ENCODE measurements at places on chromosomes 1 and 21.

- DNase-seq, result no peak
These were observed 57.5 kb downstream of the GLIS1 start for GRCh38 chr1:53681351-53681976.

GRCh38 chr1:103997631-103998030 lies 247.9 kb downstream of the AMY1C start:
- no peak for DNase-seq

- DNase-seq, result no peak
These were observed 43.5 kb downstream of the OPRD1 start for GRCh38 chr1:28855469-28855951.

GRCh38 chr1:65066766-65067490 lies 81.1 kb upstream of the AK4 start:
- no peak for DNase-seq

- DNase-seq, result no peak
These were observed 2.8 kb downstream of the ARMH1 start for GRCh38 chr1:44677201-44677766.

DNA sequence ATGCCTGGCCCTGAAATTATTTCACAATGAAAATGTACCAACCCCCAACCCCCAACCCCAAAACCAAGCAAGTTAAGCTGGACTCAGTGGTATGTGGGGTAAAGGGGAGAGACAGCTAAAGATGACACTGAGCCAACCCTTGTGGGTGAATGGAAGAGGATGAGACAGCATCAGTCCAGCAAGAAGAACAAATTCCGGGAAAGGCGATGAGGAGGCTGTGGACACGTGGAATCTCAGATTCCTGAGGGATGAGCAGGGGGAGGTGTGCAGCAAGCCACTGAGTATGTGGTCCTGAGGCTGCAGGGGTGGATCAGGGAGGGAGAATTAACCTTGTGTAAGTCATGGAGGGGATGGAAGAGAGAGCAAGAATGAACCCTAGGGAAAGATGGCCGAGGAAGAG lies 14.4 kb upstream of the ZNF362 start:
- no peak for DNase-seq

GRCh38 chr1:227945891-227946623 lies 1.7 kb downstream of the WNT9A start:
- DNase-seq, result no peak

GRCh38 chr1:52413410-52413989 lies 9.1 kb downstream of the PRPF38A start:
- DNase-seq, result no peak

DNA sequence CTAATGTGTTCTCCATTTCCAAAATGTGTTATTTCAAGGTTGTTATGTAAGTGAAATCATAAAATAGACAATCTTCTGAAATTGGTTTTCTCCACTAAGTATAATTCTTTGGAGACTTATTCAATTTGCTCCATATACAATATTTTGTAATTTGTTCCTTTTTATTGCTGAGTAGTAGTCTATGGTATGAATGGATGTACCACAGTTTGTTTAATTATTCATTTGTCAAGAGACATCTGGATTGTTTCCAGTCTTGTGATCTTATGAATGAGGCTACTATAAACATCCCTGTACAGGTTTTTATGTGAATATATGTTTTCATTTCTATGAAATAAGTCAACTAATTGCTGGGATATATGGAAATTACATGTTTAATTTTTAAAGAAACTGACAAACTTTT lies 652.6 kb upstream of the PLXNA2 start:
- DNase-seq, result no peak

DNA sequence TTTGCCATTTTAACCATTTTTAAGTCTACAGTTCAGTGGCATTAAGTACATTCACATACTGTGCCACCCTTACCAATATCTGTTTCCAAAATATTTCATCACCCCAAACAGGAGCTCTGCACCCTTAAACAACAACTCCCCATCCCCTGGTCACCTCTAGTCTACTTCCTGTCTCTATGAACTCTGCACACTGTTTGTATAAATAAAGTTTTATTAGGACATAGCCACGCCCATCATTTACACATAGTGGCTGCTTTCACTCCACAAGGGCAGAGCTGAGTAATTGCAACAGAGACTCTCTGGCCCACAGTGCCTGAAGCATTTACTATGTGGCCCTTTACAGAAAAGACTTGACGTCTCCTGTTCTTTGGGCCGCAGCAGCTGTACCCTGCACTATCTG lies 30.1 kb downstream of the KCNAB2 start:
- no peak for DNase-seq

DNA sequence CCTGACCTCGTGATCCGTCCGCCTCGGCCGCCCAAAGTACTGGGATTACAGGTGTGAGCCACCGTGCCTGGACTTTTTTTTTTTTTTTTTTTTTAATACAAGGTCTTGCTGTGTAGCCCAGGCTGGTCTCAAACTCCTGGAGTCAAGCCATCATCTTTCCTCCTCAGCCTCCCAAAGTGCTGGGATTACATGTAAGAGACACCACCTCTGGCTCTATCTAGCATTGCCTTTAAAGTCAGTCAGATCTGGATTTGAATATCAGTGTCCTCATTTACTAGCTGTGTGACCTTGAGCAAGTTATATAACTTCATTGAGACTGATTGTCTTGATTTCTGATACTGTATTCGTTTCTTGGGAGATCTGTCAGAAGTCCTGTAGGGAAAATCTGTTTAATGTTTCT lies 6.6 kb downstream of the MAP3K21 start:
- DNase-seq, result no peak

- DNase-seq, result no peak
These were observed 286.0 kb downstream of the NFIA start for GRCh38 chr1:61368366-61368765.

DNA sequence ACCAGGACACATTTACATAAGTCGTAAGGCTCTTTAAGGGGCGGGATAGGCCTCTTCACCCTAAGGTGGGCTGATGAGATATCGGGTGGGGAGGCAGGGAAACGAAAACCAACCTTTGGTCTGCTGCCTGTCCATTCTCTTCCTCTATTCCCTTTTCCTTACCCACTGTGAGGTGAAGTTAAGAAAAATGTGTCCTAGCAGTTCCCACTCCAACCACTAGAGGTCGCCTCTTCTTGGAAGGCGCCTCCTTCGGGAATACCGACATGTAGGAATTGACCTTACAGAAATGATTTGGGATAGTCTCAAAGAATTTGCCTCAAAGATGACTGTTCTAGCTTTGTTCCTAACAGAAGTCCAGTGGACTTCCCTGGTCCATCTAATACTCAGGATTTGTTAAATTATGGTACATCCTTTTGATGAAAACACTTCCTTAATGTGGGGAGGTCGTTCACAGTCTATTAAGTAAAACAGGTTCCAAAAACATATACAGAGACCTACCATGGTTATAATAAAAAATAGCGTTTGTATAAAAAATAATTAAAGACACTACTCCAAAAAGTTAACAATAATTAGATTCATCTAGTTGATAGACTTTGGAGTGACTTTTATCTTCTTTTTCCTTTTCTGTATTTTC lies 14.1 kb downstream of the AZIN2 start:
- no peak for DNase-seq

DNA sequence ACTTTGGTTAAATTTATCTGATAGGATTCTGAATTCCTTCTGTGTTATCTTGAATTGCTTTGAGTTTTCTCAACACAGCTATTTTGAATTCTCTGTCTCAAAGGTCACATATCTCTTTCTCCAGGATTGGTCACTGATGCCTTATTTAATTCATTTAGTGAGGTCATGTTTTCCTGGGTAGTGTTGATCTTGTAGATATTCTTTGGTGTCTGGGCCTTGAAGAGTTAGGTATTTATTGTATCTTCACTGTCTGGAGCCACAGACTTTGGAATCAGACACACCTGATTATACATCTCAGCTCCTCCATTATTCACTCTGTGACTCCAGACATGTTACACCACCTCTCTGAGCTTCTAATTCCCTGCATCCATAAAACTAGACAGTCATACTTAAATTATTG lies 34.2 kb upstream of the ETS2 start:
- DNase-seq, result no peak

- no peak for DNase-seq
These were observed 96.4 kb downstream of the C1orf21 start for GRCh38 chr1:184483101-184483683.

DNA sequence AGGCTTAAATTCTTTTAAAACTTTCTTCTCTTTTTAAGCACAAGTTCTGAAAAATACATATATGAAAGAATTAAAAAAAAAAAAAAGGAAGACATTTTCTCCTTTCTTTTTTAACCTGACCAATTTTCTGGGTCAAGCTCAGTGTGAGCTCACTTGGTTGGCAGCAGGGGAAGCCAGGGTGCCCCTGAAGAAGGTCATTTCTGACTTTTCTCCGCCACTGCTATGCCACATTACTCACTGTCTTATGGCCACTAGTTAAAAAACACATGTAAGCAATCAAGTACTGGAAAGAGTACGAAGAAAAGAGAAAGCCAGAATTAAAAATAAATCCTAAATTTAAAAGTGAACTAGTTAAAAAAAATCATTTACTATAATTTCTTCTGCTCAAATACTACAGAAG lies 275.0 kb downstream of the NEGR1 start:
- DNase-seq, result no peak

DNA sequence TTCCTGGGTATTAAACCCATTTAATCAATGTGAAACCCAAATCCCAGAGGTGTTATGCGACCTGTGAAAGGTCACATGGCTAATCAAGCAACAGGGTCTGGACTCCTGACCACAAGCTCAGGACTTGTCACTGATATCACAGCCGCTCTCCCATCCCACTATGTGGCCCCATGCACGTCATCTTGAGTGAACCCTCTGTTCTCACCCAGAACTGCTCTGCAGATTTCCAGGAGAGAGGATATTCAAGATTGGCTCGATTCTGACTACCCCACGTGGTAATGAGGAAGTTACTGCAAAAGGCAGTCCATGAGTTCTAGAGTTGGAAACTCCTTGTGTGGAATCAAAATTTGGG lies 173.5 kb upstream of the ETV3 start:
- no peak for DNase-seq

DNA sequence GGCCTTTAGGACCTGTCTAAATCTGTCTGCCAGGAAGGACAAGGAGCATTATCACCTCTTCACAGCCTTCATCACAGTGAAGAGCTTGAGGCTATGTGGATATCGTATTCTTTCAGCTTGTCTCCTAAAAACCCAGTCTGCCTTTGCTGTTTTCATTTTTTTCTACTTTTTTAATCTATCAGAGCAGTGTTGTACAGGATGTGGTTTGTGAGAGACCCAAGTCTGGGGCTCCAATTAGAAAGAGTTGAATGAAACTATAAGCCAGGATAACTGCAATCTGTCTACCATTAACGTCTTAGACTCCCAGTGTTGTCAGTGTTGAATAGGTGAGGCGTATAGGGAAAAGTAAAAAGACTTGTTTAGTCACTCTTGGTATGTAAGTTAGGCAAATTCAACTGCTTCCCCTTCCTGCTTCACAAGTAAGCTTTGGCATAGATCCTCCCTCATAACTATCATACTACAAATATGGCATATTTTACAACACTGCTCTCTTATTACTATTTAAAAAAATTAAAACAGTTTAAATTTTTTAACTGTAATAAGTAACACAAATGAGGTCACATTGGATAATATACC lies 1225.8 kb upstream of the PRMT6 start:
- no peak for DNase-seq

DNA sequence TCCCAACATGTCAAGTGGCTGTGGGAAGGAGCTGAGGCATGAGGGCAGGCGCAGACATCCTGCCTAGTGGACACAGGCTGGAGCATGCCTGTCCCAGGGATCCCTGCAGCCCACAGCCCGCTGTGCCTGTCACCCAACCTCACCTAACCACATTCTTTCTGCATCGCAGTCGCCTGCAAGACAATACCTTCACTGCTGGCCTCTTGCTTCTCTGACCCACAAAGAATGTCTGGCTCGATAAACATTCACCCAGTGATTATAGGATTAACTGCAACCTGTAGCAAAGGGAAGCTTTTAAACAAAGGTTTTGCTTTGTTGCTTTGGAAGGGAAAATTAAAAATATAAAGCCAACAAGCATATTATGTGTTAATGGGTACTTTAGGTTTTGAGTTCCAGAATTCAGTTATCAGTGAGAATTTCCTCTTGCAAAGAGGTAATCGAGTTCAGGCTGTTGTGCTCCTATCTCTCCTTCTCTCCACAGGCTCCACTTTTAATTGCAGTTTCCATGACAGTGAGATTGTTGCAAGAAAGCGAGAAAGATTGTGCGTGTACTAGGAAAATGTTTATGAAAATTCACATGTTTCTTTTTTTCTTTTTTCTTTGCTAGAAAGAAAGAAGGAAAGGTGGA lies 40.0 kb upstream of the ZNF648 start:
- no peak for DNase-seq

- no peak for DNase-seq
These were observed 193.9 kb upstream of the C1orf174 start for GRCh38 chr1:4093856-4094565.

DNA sequence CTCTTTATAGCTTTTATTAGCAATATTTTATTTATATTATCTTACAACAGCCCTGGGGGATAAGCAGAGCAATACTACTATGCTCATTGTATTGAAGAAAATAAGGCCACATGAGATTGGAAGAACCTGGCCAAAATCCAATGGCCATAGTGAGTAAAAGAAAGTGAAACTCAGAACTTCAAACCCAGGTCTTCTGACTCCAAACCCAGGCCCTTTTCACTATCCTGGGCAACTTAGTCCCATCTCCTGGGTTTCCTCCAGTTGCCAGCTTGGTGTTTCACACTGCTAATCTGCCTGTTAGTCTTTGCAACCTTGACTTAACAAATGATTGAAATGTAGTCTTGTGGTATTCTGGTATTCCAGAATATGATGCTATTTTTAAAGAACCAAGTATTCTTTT lies 22.4 kb upstream of the EXO1 start:
- no peak for DNase-seq

DNA sequence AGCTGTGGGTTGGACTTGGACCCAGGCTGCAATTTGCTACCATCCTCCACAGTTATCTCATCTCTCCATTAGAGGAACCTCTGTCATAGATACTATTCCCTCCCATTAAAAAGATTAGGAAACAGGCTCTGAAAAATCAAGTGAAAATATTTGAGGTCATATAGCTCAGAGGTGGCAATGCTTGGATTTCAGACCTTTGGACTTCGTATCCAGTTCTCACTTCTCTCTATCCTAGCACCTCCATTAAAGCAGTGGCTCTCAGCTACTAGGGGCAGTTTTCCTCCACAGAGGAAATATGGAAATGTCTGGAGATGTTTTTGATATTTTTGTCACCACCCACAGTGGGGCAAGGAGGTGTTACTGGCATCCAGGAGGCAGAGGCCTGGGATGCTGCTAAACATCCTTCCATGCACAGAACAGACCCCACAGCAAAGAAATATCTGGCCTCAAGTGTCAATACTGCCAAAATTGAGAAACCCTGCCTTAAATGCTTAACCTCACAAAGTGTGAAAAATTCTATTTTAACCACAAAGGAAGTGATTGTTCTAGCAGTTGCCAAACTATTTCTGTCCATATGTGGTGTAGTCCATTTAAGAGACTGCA lies 54.1 kb downstream of the C8A start:
- DNase-seq, result no peak

DNA sequence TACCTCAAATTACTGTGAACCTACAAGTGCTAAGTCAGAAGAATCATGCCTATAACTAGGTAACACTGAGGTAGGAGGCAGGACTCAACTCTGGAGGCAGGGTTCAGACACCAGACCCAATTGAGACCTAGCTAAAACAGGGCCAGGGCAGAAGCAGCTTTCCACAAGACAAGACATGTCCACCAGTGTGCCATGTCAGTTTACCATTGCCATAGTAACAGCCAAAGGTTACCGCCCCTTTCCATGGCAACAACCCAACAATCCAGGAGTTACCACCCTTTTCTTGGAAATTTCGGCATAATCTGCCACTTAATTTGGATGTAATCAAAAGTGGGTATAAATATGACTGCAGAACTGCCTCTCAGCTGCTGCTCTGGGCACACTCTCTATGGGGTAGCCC lies 432.3 kb downstream of the DPYD start:
- no peak for DNase-seq

All from activated CD8-positive, alpha-beta memory T cell treated with anti-CD3 and anti-CD28 coated beads for 48 hours (primary cell).